ENCODE measurements at places on chromosomes 2 and 18.

DNA sequence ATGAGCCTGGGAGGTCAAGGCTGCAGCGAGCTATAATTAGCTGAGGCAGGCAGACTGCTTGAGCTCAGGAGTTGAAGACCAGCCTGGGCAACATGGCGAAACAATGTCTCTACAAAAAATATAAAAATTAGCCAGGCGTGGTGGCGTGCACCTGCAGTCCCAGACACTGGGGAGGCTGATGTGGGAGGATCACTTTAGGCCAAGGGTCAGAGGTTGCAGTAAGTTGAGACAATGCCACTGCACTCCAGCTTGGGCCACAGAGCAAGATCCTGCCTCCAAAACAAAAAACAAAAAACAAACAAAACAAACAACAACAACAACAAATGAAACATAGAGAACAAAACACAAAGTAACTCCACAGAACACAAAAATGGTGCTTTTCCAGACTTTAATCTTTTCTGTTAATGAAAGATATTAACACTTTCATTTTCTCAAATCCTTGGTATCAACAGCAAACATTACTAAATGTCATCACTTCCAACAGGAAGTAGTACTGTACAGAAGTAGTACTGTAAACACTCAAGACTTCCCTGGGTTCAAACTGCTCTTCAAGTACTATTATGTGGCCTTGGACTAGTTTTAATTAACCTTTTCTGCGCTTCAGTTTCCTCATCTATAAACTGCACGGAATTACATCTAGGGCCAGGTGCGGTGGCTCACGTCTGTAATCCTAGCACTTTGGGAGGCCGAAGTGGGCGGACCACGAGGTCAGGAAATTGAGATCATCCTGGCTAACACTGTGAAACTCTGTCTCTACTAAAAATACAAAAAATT, 27.9 kb downstream of the PUM2 start:
- DNase-seq = no peak

DNA sequence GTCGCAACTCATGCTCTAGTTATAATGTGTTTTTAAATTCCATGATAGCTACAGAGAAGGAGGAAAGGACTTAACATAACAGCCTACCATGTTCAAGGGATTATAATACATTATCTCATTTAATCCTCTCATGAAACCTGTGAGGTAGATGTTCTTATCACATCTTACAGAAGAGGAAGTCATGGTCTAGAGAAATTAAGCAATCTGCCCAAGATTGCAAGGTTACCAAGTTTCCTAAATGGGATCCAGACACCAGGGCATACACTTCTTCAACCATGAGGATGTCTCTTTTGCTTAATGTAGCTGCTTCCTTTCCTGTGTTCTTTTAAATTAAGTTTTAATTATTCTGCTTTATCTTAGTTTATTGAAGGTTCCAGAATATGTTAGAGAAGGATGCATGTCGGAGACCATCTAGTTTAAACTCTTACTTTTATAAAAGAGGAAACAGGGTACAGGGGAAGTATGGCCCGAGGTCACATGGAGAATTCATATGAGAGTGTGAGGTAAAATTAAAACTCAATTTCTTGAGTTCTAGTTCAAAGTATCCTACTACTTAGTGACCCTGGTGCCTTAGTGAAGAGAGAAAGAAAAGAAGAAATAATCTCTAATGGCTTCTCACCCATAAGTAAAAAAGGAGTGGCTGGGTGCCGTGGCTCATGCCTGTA, 3.6 kb upstream of the IL1A start:
- DNase-seq = no peak

GRCh38 chr18:33652635-33653034, 74.6 kb downstream of the ASXL3 start:
- DNase-seq = no peak

DNA sequence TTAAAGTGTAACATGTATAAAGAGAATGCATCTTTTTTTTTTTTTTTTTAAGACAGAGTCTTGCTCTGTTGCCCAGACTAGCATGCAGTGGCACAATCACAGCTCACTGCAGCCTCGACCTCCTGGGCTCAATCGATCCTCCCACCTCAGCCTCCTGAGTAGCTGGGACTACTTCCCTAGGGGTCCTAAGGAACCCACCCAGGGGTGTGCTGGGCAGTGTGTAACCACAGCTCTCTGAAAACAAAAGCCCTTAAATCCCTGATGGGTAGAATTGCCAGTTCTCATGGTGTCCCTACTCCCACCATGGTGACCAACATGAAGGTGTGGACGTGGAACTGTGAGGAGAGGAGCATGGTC, 105.6 kb upstream of the ST3GAL5 start:
- DNase-seq = no peak

- peak; percentile 42 for DNase-seq
Measured at GRCh38 chr18:36212301-36213171, 25.2 kb downstream of the MOCOS start.

DNA sequence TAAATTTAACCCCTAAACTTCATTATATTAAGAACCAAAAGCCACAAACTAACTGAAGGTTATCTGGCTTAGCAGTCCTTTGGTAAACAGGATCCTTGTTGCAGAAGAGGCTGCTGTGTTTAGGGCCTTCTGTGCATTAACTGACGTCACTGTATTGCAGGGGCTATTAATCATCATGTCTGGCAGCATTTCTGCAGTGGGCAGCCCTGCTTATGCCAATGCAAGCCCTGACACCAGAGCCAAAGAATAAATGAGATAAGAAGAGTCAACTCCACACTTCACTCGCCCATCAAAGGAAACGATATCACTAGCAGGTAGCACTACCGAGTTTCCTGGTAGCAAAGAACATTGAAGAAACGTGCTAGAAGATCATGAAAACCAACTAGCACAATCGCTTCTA, 110.6 kb downstream of the PLEKHM3 start:
- DNase-seq = no peak

- DNase-seq = no peak
Measured at GRCh38 chr2:151029406-151030157, 232.1 kb downstream of the RBM43 start.

DNA sequence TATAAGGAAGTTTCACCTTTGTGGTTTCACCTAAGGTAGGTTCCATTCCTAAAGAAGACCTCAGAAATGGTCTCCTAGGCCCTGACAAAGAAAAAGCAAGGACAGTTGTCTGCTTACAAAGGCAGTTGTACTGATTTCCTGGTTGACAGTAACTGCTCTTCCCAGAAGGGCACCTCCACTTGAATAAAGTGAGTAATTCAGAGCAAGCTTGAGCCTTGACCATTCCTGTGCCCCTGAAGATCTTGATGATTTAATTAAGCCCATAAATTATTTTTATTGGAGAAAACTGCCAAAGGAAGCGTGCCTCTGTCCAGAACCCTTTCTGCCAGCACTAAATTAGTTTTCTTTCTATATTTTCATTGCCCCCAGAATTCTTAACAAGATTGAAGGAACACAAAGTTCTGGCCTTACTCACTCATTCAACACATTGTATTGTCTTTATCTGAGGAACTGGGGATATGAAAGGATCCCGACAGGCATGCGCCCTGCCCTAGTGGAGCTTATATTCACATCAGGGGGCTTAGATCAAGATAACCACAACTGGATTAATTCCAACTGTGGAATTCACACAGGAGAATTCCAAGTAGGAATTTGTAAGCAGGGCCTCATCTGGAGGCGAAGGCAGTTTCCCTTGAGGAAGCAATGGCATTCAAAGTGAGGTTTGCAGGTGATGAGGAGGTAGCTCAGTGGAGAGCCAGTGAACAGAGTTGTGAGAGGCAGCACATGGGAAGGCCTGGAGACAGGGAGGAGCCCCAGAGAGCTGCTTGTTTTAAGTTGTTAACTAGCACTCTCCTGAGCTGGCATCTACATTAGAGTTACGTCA, 21.2 kb downstream of the PTRHD1 start:
- no peak for DNase-seq

Measured in testis (tissue), 5 donors.